Common myeloid progenitor, CD34-positive (primary cell): ENCODE measurements at places on chromosomes 6 and 20.
A peak's percentile ranks its signal among the peaks of the same experiment; 100 is the strongest.

DNA sequence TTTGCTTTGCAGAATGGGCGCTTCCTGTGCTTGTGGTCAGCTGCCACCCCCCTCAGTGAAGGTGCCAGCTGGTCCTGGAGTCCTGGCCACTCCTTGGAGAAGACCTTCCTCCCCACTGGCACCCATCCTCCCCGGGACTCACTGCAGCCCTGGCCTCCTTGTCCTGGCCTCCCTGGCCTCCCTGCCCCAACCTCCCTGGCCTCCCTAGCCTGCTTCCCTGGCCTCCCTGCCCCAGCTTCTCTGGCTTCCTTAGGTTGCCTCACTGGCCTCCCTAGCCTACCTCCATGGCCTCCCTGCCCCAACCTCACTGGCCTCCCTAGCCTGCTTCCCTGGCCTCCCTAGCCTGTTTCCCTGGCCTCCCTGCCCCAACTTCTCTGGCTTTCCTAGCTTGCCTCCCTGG lies 297.8 kb downstream of the CDH4 start:
- no peak for DNase-seq

DNA sequence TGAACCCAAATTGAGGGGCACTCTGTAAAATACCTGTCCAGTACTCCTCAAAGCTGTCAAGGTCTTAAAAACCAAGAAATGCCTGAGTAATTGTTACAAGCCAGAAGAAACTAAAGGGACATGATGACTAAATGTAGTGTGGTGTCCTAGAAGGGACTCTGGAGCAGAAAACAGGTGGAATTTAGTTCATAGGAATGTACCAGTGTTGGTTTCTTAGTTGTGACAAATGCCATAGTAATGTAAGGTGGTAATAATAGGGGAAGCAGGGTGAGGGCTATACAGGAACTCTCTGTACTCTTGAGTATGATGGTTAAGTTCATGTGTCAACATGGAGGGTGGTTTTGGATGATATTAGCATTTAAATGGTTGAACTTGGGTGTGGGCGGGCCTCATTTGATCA lies 92.3 kb downstream of the CNBD2 start:
- no peak for DNase-seq

GRCh38 chr6:150410906-150411305 lies 42.1 kb downstream of the IYD start:
- DNase-seq: no peak

DNA sequence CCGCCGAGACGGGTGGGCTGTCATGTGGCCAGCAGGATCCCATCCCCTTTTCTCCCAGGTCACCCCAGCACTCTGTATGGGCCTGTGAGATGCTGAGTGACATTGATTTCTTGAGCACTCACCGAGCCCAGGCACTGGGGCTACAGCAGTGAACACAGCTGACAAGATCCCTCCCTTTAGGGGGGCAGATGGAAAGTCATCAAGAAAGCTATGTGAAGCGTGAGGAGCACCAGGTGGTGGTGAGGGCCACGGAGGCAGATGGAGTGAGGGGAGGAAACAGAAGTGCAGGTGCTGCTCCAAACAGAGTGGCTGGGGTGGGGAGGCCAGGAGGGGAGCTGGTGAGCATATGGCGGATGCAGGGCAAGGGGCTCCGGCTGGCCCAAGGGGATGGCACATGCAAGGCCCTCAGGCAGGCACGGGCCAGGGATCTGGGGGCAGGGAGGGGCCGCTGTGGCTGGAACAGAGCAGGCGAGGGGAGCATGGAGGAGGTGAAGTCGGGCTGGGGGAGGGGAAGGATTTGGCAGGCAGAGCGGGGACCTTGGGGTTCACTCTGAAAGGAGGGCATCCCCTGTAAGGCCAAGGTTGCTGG lies 184.0 kb downstream of the BMP7 start:
- no peak for DNase-seq

DNA sequence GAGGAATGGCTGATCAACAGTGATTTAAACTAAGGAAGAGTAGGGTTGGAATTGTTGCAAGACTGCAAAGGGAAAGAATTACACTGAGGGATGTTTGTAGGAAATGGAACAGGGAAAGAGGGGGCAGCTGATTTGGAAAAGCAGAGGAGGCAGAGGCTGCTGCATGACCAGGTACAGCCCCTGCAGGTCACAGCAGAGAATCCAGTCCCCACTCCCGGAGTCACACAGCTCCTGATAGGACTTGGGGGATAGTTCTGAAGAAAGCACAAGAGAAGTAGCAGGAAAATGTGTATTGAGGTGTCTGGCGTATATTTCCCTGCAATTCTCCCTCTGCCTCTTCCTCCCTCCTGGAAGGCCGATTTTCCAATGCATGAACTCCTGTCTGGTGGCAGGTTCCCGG lies 92.5 kb upstream of the PDE10A start:
- DNase-seq: no peak

- DNase-seq: no peak
Observed at GRCh38 chr6:28941684-28942448, 18.1 kb upstream of the TRIM27 start.

- peak; percentile 17 for DNase-seq
Observed at GRCh38 chr20:64244870-64245603, 10.5 kb upstream of the PCMTD2 start.

- no peak for DNase-seq
Observed at GRCh38 chr6:158488065-158488464, 71.8 kb upstream of the TMEM181 start.
